ENCODE measurements at places on chromosomes 2 and 18. TPM values are rescaled to one million over a fixed set of nuclear protein-coding genes. Genes with fewer than 3 reads are reported as not detected.

MYOM1 gene
- 1.3 TPM for total RNA-seq

NIF3L1 gene
- total RNA-seq = 19.1 TPM

EFEMP1 gene
- 1,445 TPM for total RNA-seq

SLC66A3 gene
- total RNA-seq = 28.4 TPM

SLC35F6 gene
- 30.4 TPM for total RNA-seq

EFR3B gene
- total RNA-seq = 1.4 TPM

C2orf74 gene
- total RNA-seq = 14.6 TPM

IL18R1 gene
- total RNA-seq = 1.5 TPM

RTN4 gene
- total RNA-seq = 176 TPM

TTC31 gene
- total RNA-seq = 7.0 TPM

IL18RAP gene
- total RNA-seq = not detected

GREB1 gene
- 1.3 TPM for total RNA-seq

CERS6 gene
- 4.1 TPM for total RNA-seq

RNMT gene
- 16.6 TPM for total RNA-seq

MEIS1 gene
- total RNA-seq = 304 TPM

GTF2A1L gene
- 0.09 TPM for total RNA-seq

CPS1 gene
- total RNA-seq = 18.4 TPM

CHRND gene
- not detected for total RNA-seq

AKAIN1 gene
- not detected for total RNA-seq

SRD5A2 gene
- not detected for total RNA-seq

SP5 gene
- total RNA-seq = not detected

CXCR1 gene
- not detected for total RNA-seq

Measured in smooth muscle cell of bladder (primary cell).